Stimulated activated CD4-positive, alpha-beta T cell treated with anti-CD3 and anti-CD28 coated beads, Interleukin-15, amount 100 ng/mL, for 1 hour (primary cell): ENCODE measurements at places on chromosomes 3 and 15.

DNA sequence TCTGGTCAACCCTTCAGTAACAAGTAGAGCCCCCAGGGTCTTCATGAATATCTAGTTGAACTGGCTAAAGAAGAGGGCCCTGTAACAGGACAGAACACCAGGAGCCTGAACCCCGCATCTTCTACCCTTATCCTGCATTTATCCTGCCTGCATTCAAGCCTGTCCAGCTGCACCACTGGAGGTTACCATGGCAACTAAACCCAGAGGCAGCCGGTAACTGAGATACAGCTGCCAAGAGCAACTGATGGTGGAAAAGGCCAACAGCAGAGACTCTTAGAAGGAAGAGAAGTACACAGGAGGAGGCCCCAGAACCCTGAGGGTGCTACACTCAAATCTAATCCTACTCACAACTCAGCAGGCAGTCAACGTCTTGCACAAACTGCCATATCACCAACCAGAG is 3.7 kb upstream of the PRKAR2A start:
- DNase-seq: no peak

DNA sequence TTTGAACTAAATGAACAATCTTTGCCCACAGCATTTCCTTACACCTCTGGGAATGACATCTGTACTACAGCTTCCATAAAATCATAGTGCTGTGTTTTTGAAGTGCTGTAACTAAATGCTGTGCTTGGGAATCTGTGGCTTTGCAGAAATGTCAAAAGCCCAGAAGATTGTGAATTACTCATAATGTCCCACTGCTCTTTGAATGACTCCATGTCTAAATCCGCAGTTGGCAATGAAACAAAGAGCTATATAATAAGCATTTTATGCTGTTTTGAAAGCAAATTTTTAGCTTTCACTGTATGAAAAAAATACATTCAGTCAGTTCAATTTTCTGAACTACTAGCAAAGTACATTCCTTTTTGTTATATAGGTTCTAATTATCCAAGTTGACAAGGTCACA is 88.6 kb upstream of the ADAMTS17 start:
- DNase-seq: no peak

DNA sequence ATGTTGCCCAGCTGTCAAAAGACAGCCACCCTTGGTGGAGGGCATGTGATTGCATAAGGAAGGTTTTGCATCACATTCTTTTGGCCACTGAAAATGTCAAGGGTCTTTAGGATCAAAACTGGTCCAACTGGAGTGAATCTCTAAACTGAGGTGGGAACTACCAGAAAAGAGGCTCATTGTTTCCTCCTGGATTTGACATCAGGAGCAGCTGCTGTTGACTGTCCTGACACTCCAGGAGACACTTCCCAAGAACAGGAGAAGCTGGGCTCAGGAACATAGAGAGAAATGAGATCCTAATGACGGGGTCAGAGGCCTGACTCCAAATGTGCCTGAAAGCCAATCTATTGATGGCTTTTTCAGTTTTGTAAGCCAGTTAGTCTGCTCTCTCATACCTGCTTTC is 105.3 kb upstream of the LRIG1 start:
- DNase-seq: no peak

DNA sequence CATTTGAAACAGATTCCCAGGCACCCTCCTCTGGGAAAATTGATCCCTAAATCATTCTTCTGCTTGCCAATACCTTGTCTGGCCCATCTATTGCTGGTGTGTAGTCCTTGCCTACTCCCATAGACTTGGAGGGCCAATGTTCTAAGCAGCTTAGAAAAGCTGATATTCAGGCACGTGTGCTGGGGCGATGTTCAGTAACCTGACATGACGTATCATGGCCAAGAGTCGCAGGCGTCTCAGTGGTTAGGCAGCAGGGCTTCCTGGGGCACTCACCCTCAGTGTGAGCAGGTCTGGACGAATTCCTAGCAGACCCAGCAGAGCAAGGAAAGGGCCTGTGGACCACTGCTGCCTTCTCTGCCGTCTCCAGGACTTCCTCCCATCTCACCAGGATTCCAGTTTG is 21.6 kb downstream of the EPHB1 start:
- DNase-seq: no peak

GRCh38 chr3:178217479-178217878 is 318.8 kb upstream of the KCNMB2 start:
- DNase-seq: no peak

- no peak for DNase-seq
Observed at GRCh38 chr3:42493126-42493797, 9.2 kb upstream of the VIPR1 start.

- no peak for DNase-seq
Observed at GRCh38 chr3:129558081-129558771, 15.3 kb downstream of the H1-8 start.

DNA sequence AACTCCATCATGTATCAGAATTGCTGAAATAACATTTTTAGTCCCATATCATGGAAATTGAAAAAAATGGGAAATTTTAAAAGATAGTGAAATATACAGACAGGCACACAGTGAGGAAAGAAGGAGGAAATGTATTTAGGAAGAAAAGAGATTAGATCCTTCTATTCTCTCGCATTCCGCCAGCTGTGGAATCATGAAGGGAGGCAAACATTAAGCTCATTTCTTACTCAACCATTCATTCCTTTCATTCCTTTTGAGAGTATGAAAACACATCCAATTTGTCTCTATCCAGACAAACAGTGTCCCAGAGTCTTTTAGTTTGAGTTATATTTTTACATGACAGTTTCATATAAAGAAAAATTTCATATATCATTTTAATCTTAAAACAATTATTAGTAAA is 52.5 kb upstream of the KCNMB2 start:
- DNase-seq: no peak

GRCh38 chr3:161108840-161109239 is 3.7 kb upstream of the B3GALNT1 start:
- DNase-seq: no peak

DNA sequence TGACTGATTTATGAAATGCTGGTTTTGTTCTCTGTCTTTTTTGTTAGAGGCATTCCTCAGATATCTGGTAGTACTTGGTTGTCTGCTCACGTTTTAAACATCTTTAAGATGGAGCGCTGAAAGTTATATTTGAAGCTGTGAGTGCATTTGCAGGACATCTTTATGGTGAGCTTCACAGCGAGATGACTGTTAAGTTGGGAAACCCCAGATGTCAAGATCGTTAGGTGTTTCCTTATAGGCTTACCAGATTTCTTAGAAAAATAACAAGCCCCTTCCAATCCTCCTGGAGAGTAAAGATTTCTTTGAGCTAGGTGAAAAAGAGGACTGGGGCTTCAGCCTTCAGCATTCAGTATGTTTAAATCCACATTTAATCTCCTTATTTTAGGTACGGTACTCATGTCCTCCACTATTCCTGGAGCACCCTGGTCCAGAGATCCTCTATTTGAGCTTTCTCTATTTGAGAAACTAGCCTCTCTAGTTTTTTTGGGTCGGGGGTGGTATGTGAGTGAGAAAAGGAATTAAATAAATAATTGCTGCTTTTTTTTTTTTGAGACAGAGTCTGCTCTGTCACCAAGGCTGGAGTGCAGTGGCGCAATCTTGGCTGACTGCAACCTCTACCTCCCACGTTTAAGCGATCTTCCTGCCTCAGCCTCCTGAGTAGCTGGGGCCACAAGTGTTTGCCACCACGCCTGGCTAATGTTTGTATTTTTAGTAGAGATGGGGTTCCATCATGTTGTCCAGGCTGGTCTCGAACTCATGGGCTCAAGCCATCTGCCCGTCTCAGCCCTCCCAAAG is 72.3 kb downstream of the ZNF609 start:
- no peak for DNase-seq

DNA sequence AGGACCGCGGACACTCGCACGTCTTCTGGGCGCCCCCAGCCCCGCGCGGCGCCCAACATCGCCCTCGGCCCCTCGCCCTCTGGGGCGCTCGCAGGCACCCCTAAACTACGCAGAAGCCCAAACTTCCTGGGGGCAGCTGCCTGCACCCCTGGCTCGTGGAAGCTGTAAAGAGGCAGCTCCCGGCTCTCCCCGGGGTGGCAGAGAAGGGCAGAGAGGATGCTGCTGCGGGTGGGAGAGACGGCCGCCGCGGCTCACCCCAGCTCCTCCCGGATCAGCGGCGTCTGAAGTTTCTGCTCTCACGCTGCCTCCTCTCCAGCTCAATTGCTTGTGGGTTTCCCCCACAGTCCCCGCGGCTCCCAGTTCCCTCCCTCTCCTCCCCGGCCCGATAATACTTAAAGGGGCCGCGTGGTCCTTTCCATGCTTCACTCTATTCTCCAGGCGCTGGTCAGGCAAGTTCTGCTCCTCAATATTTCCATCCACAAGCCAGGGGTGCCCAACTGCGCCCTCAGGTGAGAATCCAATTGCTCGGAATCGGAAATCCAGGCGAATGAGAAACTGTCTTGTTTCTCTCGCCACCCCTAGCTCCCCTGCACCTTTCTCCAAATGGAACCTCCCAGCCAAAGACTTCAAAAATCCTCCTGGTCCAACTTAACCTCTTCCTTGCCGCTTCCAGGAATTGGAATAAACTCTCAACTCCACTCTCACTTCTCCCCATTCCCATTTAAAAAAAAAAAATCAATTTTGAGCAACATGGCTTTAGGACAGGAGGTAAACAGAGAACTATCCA is 748.5 kb downstream of the ROBO1 start:
- DNase-seq: no peak

DNA sequence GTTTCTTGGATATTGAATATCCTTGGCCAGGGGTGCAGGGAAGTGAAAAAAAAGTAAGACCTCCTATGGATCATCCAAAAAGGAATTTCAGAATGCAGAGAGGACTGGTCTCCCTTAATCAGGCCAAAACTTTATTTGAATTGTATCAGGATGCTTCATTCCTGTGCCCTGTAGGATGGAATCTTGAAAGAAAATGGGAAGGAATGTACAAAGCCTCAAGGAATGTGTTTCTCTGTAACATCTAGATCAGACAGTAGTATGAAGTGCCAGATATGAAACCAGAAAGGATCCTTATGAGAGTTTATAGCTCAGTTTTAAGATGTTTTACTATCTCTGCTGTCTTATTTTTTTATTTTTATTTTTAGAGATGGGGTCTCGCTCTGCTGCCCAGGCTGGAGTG is 6.5 kb upstream of the GSK3B start:
- no peak for DNase-seq

- DNase-seq: no peak
Observed at GRCh38 chr3:143064777-143065176, 54.8 kb upstream of the CHST2 start.

DNA sequence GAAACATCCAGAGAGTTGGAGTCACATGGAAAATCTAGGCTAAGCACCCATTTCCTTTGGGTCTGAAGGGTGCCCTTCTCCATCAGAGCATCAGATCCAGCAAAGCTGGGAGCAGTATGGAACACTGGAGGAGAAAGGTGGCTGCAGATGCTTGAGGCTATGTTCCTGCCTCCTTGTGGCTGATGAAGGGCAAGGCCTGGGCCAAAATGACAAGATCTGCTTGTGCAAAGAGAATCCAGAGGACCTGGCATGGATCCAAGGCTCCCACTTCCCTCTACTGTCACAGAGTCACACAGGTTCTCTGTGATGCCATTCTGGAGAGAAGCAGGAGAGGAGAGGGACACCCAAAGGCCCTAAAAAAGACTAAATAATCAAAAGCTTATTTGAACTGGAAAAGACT is 9.2 kb upstream of the ATP8B4 start:
- DNase-seq: no peak

- no peak for DNase-seq
Observed at GRCh38 chr3:160106905-160107861, 118.0 kb upstream of the C3orf80 start.

DNA sequence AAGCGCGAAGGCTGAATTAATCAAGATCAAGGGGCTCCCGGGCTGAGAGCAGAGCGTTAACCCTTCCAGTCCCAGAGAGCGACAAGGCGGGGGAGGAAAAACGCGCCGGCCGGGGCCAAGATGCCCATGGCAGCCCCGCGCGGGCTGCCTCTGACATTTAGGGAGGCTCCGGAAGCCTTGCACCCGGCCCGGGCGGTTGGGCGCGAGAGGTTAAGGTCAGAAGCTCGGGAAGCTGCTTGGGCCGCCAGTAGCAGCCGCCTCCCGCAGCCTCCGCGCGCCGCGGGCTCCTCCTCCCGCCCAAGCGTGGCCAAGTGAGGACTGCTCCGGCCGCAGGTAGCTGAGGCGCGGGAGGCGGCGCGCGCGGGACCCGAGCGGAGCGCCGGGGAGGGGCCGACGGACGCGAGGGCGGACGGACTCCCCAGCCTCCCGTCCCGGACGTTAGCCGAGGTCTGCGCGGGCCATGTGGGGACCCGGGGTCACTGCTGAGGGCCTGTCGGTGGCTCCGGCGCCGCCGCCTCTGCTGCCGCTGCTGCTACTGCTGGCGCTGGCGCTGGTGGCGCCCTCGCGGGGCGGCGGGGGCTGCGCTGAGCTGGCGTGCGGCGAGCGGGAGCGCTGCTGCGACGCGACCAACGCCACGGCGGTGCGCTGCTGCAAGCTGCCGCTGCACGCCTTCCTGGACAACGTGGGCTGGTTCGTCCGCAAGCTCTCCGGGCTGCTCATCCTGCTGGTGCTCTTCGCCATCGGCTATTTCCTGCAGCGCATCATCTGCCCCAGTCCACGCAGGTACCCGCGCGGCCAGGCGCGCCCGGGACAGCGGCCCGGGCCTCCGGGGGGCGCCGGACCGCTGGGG is at the start of gene C3orf80:
C3orf80 (plus strand) TSS at position 247 of the 850 bp plus-strand sequence; CDS start at position 461, 214 bp downstream.
- DNase-seq: no peak

- DNase-seq: no peak
Observed at GRCh38 chr15:77398927-77399326, 21.0 kb downstream of the PEAK1 start.

DNA sequence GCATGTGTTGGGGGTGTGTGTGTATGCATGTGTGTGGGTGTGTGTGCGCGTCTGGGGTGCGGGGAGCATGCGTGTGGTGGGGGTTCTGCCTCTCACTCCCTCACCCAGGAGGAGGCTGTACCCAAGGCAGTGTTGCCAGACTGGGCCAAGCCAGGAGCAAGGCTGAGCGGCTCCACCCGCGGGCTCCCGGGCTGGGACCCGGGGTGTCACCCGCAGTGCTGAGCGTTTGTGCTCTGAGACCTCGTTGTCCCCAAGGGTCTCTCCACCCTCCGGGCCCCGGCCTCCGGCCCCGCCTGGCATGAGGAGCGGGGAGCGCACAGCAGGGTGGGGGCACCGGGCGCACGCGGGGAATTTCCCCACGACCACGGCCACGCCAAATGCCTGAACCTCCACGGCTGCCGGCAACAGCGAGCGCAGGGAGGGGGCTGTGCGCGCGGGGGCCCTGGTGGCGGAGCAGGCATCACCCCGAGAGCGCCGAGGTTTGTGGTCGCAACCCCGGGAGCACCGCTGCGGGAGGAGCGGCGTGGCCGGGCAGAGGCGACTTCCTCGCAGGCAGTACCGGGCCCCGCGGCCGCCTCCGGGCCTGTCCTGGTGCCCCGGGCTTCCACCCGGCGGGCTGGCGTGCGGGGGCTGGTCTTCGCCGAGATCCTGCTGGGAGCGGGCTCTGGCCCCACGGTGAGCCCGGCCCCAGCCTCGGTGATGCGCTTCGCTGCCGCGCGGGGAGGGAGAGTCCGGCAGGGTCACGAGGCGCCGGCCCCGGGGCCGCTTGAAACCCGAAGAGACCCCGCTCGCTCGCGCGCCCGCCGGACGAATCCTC is 7.4 kb upstream of the OCA2 start:
- DNase-seq: no peak

GRCh38 chr3:30890907-30891306 is 3.6 kb downstream of the GADL1 start:
- DNase-seq: no peak

- no peak for DNase-seq
Observed at GRCh38 chr3:98705694-98706093, 57.4 kb upstream of the ST3GAL6 start.

GRCh38 chr3:62817678-62818077 is 57.5 kb downstream of the CADPS start:
- no peak for DNase-seq
